AG04450 (cell line): ENCODE measurements at places on chromosomes 12 and 14.

GRCh38 chr12:54128416-54128815 is 60.4 kb downstream of the SMUG1 start:
- no peak for DNase-seq

DNA sequence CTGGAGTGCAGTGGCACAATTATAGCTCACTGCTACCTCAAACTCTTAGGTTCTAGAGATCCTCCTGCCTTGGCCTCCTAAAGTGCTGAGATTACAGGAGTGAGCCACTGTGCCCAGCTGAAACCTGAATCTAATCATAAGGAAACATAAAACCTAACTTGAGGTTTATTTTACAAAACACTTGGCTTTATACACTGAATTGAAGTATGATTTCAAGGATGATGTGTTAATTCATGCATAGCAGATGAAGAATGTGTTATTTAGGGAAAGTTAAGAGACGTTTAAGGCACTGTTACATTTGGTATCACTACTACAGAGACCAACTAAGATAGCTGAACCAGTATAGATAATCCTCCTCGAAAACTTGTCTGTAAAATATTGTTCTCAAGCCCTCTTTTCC is 6.4 kb downstream of the DICER1 start:
- no peak for DNase-seq

GRCh38 chr12:110686294-110686903 is 2.5 kb downstream of the HVCN1 start:
- DNase-seq, result no peak

DNA sequence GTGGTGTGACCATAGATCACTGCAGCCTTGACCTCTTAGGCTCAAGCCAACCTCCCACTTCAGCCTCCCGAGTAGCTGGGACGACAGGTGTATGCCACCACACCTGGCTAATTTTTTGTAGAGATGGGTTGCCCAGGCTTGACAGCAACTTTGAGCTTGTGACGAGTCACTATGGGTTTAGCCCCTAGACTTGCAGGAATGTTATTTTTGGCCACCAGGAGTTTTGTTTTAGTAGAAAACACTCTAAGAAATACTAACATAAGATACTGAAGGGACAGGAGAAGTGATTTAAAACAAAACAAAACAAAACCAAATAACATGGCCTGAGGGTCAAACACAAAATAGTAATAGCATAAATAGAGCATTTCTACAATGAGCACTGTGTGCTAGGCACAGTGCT is 26.4 kb downstream of the SETD3 start:
- DNase-seq, result no peak

DNA sequence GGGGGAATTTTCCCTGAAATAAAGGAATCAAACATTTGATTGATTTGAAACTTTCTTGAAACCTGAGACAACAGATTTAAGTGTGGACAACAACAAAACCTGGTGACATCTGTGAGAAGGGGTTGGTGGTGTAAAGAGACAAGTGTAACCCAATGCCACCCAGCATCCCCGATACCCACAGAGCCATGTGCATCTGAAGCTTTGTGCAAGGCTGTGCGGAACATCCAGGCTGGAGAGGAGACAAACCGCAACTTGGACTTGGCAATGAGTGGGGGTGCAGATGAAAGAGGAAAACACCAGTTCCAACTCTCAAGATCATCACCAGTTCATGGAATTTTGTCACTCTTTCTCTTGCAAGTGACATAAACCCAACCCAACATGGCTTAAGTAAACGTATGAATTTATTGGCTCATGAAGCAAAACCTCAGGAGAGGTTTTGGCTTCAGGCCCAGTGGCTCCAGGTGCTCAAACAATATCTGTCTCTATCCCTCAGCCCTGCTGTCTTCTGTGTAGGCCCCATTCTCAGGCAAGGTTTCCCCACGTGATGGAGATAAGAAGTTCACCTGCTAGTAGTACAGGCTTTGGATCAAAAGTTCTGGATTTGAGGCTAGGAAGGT is 55.2 kb upstream of the NTF3 start:
- no peak for DNase-seq

DNA sequence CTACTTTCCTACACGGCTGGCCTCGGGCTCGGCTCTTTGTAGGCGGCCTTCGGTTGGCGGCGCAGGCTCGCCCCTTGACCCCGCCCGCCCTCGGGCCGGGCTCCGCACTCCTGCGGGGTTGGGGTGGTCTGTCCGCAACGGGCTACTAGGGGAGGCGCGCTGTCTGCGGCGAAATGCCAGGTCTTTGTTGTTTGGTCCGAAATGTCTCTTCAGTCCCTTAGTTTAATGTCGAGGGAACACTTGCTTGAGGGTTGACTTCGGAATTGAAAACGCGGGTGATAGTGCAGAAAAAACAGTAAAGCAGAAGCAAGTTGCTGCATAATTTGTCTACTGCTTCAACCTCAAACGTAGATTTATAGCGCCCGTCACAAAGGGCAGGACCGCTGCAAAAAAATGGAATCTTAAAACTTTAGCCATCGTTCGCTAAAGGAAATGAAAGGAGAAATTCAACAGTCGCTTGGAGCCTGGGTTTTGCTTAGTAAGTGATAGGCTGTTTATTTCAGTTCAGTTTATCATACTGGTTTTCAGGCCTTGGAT is 390 bp downstream of the JKAMP start:
- DNase-seq, result no peak
